ENCODE measurements at places on chromosomes 12 and 14.

DNA sequence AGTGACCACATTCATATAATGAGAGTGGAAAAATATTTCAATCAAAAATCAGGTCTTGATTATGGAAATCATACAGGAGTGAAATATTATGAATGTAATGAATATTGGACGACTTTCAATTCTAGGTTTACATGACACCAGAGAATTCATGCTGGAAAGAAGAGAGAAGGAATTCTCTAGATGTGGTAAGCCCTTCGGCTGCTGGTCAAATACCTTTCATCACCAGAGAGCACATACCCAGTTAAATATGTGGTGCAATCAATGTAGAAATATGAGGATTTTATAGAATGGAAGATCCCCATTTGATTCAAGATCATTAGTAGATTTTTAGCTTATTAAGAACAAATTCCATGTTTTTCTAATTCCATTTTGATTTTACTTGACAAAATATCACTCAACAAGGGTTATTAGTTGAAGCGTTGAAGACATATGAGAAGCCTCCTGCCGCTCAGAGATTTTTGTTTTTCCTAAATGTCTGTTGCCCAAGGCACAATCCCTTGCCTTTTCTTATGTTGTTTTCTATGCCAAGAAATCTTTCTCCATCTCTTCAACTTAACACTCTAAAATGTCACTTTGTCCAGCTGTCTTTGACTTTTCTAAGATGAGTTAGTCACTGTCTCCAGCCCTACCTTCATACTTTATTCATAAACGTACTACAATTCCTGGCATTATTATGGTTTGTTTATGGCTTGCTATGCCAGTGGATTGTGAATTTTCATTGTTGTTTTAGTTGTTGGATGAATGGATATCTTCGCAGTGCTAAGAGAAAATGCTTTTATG is 72.8 kb upstream of the ZDHHC17 start:
- no peak for DNase-seq

DNA sequence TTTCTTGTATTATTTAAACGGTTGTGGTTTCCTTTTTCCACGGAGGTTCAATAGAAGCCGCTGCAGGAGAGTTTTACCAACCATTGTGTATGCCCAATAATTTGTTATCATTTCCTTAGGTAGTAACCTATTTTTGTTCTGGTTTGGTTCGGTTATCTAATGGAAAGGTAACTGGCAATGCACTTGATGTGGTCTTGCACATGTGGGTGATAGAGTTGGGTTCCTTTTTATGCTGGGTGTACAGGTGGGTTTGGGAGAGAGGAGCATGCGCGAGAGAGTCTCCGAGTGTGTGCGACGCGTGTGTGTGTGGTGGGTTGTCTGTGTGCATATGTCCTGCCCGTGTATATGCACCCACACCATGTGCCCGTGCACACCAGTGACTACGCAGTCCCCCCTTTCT is 102.7 kb upstream of the FKBP4 start:
- DNase-seq, result no peak

DNA sequence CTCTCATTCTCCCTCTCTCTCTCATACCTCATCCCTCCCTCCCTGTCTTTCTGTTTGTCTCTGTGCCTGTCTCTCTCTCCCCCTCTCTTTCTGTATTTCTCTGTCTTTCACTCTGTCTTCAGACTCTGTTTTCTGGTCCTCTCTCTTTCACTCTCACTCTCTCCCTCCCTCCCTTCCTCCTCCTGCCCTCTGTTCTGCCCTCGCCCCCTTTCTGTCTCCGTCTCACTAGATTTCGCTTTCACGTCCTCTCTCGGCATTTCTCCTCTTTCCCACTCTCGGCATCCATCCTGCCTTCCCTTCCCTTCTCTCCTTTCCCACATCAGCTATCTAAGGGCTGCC is 183.0 kb downstream of the PHETA1 start:
- DNase-seq, result no peak

DNA sequence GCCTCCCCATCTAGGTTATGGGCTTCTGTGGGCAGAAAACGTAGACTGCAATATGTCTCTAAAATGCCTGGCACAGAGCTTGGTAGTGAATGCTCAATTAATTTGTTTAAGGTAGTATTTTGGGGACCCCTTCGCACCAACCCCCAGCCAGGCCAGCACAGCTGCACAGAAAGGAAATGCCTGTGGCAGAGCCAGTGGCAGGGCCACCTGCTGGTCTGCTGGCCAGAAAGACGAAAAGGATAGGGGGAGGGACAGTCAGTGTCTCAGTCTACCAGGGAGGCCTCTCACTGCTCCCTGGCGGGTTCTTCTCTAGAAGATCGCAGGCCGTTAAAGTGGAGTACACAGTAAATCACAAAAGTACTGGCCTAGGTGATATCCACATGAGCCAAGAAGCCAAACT is 3.5 kb downstream of the RAB15 start:
- DNase-seq, result no peak

GRCh38 chr14:20580242-20580641 is 7.6 kb downstream of the RNASE11 start:
- no peak for DNase-seq

Data from AG09319 (cell line).